Stimulated activated CD8-positive, alpha-beta memory T cell treated with anti-CD3 and anti-CD28 coated beads, Interleukin-4, amount 100 ng/mL, for 1 hour (primary cell): ENCODE measurements at places on chromosomes 6 and 20.

- DNase-seq: no peak
Observed at GRCh38 chr6:25714765-25715164, 39.8 kb upstream of the SLC17A4 start.

DNA sequence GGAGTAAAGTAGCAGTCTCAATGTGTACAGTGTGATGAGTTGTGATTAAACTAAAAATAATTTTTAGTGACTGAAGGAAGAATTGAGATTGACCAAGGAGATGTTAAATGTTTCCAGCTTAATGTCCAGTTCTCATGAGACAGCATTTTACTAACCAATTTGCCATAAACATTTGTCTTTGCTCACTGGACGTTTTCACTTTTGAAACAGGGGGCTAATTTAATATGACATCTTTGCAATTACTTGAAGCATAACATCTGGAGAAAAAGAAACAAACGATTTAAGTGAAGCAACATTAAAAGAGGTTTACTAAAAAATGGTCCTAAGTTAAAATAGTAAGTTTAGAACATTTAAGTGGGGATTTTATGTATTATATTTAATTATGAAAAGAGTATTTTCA lies 443.8 kb downstream of the BCKDHB start:
- no peak for DNase-seq

- no peak for DNase-seq
Observed at GRCh38 chr6:92684386-92684785, 735.0 kb downstream of the EPHA7 start.

GRCh38 chr6:128617285-128617684 lies 96.9 kb upstream of the PTPRK start:
- DNase-seq: no peak

DNA sequence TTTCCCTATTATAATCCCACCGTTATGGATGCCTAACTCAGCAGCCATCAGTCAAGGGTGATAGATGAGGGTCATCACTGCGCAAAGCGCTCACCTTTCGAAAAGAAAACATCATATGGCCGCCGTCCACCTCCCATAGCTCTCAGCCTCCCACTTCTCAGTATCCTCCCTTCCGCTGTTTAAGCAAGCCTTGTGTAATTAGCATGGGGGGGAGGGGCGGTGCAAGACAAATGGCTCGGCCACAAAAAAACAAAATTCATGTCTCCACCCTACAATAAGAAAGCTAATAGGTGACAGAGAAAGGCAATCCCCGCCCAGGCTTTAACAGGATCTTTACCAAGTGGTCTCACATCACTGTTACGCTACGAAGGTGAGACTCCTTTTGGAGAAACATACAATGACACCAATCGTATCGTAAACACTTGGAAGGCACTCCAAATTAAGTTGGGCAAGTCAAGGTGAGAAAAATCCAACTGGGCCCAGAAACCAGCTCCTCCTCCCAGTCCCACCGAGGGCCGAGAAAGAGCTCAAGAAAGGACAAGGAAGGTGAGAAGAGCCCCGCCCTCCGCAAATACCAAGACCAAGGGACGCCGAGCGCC lies 645 bp downstream of the DDX39B start:
- peak; percentile 38 for DNase-seq

DNA sequence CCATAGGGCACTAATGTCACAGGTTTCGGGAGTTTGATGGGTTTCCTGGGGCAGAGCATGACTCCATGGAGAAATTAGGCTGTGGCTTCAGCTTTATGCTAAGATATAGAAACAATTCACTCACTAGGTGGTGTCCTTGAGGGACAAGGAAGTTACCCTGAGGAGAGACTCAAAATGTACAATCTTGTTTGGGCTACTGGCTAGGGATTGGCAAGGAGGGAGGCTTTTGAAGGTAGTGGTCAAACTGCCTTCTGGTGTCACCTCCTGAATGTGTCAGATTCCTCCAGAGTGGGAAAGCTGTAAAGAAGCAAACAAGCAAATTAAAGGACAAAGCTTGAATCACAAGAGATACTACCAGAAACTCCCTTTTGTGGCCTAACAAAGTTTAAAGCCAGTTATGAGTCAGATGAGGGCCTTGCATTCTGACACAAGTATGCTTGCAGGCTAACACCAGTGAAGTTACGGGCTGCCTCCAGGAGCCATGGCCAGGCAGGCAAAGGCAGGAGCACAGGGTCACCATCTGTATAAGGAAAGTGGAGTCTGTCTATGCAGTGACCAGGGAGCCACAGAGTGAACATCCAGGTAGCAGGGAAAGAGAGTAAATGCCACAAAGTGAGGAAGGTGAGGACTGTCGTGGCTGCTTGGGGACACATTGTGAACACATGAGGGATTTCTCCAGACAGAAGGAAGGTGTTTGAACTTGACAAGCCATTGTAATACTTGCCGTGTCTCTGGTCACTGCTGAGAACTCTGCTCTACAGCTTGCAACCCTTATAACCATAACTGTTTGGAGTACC lies 107.7 kb upstream of the DTNBP1 start:
- DNase-seq: no peak

- no peak for DNase-seq
Observed at GRCh38 chr6:38857815-38858214, 142.7 kb downstream of the DNAH8 start.

- no peak for DNase-seq
Observed at GRCh38 chr20:15544742-15545141, 1028.5 kb downstream of the KIF16B start.

GRCh38 chr6:70954750-70955149 lies 2.1 kb downstream of the B3GAT2 start:
- no peak for DNase-seq

- DNase-seq: no peak
Observed at GRCh38 chr6:68635706-68636513, 828 bp downstream of the ADGRB3 start.

- DNase-seq: peak; percentile 31
Observed at GRCh38 chr6:26401987-26402658, at the start of gene BTN3A1. Gene BTN3A1 (plus strand): TSS chr6:26402275. CDS start chr6:26405564, 3,289 bp downstream.

GRCh38 chr20:20593447-20594170 lies 118.8 kb downstream of the RALGAPA2 start:
- no peak for DNase-seq

GRCh38 chr6:125192610-125192930 lies 39.0 kb downstream of the TPD52L1 start:
- no peak for DNase-seq

DNA sequence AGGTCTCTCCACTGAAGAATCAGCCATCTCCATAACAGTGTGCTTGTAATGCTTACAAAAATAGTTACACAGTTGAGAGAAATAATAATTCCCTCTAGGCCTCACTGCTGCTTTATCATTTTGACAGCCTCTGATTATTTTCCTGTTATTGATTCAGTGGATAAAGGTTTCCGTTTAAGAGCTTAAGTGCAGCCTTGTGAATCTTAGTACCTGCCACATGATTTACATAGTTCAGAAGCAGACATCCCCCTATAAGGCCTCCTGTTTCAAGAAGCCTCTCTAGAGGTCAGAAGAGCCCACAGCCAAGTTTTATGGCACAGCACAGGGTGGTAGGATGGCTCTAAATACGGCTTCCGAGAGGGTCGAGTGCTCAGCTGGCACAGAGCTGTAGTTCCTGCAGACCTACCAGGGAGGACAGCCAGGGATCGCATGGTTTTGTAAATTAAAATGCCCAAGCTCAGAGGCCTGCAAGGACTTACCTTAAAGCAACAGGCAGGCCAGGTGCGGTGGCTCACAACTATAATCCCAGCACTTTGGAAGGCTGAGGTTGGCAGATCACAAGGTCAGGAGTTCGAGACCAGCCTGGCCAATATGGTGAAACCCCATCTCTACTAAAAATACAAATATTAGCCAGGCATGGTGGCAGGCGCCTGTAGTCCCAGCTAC lies 17.6 kb upstream of the PYGB start:
- no peak for DNase-seq

GRCh38 chr6:127832381-127832780 lies 68.5 kb downstream of the THEMIS start:
- DNase-seq: no peak

- DNase-seq: no peak
Observed at GRCh38 chr20:50283922-50284810, 93.5 kb downstream of the CEBPB start.

DNA sequence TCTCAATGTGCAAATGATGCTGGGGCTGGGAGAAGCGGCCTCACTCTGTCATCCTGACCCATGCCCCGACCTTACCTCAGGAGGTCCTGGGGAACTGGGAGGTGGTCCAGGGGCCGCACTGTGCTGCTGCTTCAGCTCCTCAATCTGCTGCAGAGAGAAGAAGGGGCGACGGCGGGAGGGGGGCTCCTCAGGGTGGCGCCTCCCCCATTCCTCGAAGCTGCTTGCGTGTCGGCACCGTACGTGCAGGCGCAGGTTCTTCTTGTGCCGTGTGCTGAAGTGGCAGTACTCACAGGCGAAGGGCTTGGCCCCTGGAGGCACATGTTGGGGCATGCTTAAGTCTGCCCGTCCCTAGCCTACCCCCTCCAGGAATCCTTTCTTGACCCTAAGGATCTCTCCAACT lies 12.9 kb downstream of the ZNF335 start:
- no peak for DNase-seq

DNA sequence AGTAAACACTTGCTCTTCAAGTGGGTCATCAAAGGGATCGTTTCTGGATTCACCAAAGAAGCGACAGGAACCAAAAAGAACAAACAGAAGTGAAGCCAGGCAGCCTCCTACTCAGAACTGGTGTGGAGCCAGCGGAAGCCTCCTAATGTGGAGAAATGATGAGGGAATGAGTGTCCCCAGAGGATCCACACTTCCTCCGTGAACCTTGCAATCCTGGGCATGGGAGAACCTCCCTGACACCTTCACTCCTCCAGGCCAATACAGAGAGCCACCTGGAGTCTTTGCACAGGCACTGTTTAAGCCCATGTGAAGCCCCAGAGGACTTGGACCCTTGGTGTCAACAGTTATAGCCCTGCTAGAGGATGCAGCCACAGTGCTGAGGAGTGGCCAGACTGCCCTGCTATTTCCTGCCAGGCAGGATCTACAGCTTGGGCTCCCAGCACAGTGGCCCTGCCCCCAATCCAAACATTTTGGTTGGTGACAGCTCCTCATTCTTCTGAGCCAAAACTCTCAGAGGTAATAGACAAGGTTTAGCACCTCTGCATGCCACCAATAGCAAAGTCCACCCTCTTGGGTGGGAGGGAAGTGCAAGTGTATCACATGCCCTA lies 23.2 kb upstream of the SERINC1 start:
- no peak for DNase-seq

- DNase-seq: no peak
Observed at GRCh38 chr6:37511201-37511600, 11.5 kb upstream of the CCDC167 start.

DNA sequence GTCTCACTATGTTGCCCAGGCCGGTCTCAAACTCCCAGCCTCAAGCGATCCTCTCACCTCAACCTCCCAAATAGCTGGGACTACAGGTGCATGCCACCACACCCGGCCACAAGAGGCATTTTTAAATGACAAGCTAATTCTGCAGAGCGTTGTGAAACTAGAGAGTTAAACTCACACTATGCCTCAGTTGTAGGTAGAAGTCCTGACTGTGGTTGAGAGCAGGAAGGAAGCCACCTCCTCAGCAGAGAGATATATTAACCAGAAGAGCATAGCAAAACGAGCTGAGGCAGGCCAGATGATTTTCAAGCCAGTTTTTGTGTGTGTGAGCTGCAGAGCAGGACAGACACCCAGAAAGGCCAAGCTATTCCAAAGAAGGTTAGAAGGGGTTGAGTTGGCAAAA lies 150.3 kb downstream of the MBOAT1 start:
- no peak for DNase-seq

DNA sequence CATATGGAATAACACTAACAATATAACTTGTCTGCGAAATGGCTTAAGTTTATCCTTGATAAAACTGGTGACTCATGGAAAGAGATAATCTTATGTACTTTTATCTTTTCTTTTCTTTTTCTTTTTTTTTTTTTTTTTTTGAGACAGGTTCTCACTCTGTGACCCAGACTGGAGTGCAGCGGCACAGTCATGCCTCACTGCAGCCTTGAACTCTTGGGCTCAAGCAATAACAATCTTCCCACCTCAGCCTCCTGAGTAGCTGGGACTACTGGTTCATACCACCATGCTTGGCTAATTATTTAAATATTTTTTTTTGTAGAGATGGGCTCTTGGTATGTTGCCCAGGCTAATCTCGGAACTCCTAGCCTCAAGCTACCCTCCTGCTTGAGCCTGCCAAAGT lies 68.1 kb upstream of the SCGN start:
- DNase-seq: no peak

GRCh38 chr6:35752330-35752729 lies 15.5 kb downstream of the ARMC12 start:
- no peak for DNase-seq

DNA sequence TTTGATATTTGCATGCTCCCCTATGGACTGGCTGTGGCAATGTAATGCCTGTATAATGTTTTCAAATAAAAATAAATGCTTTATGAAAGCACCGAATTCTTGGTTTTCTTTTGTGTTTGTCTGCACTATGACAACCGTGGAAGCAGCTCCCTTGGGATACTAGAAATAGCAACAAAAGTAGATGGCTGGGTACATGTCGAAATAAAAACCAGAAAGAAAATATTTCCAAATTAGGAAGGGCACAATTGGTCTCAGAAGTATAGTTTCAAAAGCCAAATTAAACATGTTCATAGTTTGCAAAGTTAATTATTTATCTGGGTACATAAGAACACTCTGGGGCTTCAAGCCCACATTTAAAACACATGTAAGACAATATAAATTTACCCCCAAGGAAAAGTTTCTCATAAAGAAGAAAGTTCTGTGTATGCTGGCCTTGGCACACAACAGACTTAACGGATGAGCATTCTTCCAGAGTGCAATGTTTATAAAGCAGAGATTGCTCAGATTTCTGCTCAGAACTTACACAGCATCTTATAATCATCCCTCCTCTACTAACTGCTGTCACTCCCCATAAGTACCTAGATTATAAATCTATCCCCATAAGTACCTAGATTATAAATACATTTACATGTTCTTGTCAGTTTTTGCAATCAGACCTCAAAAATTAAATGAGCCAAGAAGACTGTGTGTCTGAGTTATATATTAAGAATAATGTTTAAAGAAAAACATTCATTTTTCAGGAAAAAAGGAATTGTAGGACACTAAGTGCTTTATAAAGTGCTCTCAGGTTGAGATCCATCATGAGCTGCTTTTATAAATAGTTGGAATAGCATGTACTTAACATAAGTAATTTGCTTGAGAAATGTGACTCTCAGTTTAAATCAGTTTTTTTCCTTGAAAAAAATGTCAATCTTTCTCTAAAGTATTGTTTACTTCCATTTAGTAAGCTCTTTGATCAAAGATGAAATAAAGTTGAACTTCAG lies 230.2 kb upstream of the PLN start:
- DNase-seq: no peak

- DNase-seq: no peak
Observed at GRCh38 chr20:35166242-35166830, 5.5 kb upstream of the PROCR start.

GRCh38 chr20:53468587-53468986 lies 125.1 kb downstream of the ZNF217 start:
- no peak for DNase-seq
